Stimulated activated CD4-positive, alpha-beta T cell treated with anti-CD3 and anti-CD28 coated beads, TNF-alpha, amount 100 ng/mL, for 24 hours (primary cell): ENCODE measurements at places on chromosomes 6 and 20.

DNA sequence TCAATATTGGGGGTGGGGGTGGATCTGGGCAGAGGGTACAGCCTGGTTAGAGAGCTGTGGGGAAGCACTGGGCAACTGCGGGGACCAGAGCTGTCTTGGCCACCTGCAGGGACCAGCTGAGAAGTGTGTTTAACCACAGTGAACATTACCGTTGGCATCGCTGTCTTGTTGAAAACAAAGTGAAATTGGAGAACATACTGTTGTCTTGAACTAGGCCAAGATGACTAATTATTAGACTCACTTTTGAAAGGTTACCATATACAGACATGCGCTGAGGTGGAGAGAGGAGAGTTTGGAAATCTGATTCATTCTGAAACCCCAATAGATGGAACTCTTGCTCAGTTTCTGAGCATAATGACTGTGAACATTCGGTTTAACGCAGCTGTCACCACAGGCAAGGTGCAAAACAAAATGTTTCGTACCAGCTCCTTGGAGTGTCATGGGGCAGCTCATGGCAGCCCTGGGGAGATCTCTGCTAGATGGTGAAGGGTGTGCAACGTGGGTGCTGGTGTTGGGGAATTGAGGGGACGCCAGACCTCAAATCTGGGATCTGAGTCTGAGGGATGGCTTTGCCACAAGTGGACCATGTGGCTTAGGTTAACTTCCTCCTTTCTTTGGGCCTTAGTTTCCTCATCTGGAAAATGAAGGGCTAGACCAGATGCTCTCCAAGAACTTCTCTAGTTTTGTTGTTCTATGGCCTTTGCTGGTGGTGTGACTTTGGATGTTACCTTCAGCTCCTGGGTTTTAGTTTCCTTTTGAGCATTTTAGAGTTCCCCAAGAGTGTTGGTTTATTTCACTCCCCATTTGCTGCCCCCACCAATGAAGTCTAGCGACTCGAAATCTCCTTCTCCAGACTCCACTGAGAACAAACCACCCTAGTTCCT lies 24.6 kb upstream of the GTSF1L start:
- peak; percentile 59 for DNase-seq

DNA sequence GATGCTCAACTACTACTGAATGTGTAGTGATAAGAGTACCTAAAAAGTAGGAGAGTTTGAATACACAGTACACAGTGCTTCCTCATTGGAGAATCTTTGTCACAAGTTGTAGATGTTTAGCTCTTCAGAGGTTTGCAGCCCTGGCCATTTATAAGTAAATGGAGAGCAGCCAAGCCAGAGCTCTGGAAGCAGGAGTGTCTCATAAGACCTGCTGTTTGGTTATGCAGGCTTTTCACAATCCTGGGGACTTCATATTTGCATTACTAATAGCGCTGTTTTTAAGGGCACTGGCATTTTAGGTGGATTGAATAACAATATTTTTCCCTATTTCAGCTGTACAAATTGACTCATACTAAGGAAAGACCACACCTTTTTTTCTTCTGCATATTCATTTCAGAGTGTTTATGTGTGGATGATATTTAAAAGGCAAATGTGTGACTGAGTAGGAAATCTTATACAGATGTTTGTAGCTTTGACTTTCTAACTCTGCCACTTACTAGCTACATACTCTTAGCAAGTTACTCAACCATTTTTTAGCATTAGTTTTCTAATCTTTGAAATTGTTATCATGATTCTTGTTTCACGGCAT lies 730.5 kb upstream of the MAP3K7 start:
- no peak for DNase-seq

GRCh38 chr20:51452734-51453365 lies 89.7 kb downstream of the NFATC2 start:
- DNase-seq = no peak

DNA sequence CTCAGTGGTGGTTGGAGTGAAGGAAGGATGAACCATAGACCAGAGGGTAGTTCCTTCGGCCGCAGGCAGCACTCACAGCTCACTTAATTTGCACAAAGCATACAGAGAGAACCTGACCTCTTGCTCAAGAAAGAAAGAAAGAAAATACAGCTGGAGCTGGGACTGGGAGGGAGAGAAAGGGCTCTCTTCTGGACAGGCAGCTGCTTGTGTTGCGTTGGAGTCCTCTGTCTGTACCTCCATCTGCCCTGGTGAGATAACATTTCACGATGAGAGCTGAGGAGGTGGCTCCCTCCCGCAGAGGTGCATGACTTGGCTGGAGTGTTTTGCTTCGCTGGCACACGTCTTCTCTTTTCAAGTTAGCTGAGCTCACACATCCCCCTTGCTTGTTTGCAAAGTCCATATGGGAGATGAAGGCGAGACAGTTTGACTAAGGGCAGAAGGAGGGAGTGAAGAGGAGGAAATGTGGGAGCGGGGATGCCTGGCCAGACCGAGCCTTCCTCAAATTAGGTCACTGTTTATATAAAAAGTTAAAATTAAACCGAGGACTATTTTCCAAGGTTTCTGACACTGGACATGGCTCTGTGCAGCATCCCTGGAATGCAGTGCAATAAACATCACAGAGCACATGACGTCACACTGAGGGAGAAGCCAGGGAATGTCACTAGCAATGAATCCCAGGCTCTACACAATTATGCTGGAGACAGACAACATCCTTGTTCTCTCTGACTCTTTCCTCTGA lies 359.4 kb downstream of the CD83 start:
- DNase-seq = no peak

DNA sequence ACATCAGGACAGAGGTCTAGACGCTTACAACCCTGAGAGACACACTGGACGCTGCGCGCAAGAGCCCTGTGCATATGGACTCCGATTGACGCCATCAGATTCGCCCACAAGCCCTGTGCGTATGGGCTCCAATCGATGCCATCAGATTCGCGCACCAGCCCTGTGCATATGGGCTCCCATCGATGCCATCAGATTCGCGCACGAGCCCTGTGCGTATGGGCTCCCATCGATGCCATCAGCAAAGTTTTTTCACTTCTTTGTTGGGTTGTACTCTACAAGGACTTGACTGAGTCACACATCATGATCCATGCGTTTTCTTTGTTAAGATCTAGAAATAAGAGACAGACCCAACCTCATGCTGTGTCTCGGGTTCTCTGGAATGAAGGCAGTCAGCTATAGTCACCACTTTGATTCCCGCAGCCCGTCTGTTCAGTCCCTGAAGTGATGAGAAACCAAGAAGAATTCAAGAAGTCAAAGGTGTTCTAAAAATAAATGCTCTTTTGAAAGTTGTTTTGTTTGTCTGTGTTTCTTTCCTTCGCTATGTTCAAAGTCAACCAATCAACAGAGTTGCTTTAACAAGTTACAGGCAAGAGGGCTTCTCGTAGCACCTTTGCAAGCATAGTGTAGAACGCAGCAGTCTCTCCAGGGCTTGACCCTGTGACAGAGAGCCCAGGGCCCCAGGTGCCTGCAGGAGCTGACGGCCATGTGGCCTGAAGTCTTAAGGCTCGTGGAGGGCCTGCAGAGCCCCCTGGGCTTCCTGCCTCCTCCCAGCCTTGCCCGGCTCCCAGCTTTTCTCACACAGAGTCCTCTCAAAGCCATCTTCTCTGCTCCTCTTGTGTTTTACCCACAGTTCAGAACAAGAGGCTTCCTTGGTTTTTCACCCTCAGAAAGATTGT lies 7.9 kb downstream of the RPS6KA2 start:
- no peak for DNase-seq

GRCh38 chr6:15303162-15303919 lies 57.5 kb downstream of the JARID2 start:
- DNase-seq = no peak

- no peak for DNase-seq
Measured at GRCh38 chr6:470901-471448, 79.4 kb downstream of the IRF4 start.

GRCh38 chr6:43267619-43268354 lies 24.5 kb downstream of the TTBK1 start:
- DNase-seq = no peak

DNA sequence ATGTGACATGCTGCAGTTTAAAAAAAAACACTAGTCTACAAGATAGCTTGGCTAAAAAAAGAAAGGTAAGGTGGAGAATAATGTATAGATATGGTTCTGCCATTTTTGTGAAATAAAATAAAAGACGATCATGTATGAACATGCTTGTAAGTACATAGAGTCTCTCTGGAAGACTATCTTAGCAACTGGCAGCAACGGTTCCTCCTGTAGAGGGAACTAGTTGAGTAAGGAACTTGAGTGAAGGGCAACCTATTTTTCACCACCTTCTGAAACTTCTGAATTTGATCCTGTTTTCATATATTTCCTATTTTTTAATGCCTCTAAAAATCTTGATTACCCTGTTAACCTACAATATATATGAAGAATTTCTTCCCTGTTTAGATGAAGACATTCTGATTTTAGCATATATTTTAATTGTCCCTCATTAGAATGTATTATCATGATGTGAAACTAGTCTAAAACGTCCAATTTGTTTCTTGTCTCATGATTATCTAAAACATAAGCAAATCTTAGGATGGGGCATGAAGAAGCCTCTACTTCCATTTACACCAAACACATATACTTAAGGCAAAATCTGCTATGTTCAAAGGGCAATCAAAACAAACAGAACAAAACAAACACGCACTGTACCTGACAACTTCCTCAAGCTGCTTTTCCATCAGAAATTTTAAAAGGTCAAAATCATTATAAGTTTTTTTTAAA lies 202.5 kb downstream of the ISM1 start:
- DNase-seq = no peak

DNA sequence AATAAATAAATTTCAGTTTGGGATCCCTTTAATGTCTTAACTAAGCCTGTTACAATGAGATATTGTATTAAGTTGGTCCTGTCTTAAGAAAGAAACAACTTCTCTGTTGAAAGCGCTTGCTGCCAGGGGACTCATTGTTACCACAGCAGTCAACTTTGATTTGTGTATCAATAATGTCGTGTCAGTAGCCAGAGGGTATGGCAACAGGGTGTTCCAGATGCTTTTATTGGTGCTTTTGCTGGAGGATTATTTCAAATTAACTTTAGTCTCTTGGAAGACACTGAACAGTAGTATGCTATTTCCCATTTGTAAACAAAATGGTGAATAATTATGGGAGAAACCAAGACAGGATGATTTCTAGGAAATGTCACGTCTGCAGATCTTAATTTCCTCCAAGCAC lies 91.9 kb upstream of the TSHZ2 start:
- no peak for DNase-seq

DNA sequence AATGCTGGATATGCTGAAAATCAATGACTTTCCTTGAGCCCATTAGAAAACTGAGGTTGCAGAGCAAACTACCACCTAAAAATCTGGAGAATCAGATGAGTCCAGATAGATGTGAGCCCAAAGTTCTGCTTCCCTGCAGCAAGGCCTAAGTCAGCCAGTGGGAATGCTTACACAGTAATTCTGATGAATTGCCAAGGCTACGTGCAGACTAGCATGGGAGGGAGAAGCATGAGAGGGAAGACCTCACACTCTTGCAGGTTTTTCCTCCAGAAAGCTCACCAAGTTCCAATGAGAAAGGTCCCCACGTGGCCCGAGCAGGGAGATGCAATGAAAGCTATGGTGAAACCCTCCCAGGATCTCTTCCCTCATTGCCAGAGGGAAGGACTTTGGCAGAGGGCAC lies 104.8 kb upstream of the SIRPA start:
- DNase-seq = no peak

DNA sequence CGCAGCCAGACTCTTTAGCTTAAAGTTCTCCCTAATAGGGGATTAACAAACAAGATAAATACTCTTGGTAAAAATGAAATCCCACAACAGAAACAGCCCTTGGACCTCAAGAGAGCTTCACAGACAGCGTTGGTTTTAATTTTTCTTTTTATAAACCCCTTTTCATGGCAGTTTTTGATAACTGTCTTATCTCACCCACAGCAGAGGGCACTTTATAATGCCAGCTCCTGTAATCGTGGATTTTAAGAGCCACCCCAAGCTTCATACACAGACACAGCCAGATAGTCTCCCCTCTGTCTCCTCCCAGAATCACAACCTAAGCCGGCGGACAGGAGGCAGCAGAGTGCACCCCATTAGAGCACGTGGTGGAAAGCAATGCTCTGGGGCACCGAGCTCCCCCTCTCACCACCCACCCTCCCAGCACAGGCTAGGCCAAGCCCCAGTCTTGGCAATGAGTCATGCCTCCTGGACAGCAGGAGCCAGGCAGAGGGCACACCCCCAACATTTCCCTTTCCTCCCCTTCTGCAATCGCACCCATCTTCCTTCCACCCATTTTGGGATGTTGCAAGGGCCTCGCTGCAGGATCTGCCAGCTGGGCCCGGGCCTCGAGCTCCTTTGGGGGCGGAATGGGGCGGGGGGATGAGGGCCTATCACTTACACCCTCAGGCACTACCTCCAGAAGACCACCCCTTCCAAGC lies 2.4 kb downstream of the JAG1 start:
- DNase-seq = no peak

DNA sequence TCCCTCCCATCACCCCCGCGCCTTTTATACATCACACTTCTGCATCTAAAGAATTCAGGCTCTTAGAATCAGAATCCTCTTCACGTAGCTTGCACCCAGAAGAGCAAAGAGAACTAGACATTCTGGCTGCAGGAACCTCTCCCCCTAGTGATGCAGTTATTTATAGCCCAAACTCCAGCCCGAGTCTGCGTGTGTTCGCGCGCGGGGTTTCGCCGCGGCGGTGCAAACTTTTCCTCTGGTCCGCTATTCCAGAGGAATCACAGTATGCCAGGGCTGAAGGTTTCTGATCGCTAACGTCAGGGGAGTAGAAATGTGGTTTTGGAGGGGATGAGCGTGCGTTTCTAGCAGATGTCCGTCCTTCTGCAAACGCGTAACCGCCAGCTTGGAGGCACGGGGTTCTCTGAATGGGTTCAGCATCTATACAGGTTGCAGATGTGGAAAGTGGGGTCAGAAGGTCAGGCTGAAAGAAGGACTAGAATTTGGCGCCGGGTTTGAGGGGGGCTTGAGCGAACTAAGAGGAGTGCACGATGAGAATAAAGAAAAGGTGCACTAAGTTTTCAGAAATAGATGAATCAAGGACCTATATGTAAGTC lies 1.8 kb downstream of the EPHA7 start:
- no peak for DNase-seq

DNA sequence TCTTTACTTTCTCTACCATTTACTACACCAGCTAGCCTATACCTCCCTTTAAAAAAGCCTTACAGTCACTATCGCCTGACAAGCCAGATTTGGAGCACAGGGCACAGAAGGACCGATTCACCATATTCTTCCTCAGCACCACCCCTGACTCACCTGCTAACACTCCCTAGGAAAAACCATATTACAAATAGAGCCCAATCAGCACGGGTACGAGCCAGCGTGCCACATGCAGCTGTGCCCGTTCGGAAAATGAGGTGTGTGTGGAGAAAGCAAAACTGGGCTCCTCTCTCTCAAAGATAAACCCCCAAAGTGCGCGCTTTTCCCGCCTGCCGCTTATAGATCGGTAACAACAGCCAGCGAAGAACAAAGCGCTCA lies 1.2 kb downstream of the SYNCRIP start:
- DNase-seq = no peak

- DNase-seq = no peak
Measured at GRCh38 chr6:85483846-85484245, 34.0 kb downstream of the NT5E start.

GRCh38 chr6:11203306-11204004 lies 29.0 kb downstream of the NEDD9 start:
- no peak for DNase-seq
